Mammary epithelial cell (primary cell): ENCODE measurements at places on chromosomes 5 and 9.
A peak's percentile ranks its signal among the peaks of the same experiment; 100 is the strongest.

DNA sequence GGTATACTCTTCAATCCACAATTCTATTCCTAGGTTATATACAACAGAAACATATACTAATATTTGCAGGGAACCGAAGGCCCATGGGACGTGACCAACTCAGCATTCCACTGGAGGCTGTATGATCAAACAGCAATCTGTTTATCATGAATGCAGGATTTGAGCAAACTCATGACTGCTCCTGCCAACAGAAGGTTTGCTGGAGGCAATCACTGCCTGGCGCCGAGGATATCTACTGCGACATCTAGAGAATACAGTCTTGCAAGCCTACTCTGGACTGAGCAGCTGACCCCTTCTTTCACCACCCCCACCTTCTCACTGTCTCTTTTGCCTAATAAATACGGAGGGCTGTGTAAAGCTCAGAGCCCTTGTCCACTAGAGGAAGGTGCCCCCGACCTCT is 90.5 kb upstream of the CDH10 start:
- no peak for DNase-seq

- no peak for DNase-seq
These were observed 217.2 kb downstream of the DAB2IP start for GRCh38 chr9:121868626-121869025.

- peak; percentile 49 for DNase-seq
These were observed 1.1 kb upstream of the IRX1 start for GRCh38 chr5:3594510-3595005.

DNA sequence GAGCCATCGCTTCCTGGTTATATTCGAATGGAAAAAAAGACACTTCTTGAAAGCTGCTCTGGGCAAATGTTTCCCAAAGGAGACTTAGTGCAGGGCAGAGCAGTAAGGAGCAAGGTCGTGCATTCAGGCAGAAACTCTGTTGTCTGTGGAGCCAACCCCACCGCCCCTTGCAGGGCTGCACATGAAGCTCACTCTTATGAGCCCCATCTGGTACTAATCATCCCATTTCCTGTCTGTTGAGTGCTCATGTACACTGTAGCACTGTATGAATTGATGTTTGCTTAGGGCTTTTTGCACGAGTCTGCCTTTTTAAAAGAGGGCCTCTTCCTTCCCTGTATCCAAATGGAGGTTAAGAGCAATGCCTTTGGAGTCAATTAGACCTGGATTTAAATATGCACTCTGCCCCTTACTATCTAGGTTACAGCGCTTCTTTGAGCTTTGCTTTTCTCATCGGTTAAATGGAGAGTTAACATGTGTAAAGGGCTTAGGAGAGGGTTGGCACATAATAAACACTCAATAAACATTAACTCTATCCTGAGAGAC is 25.4 kb downstream of the HMHB1 start:
- DNase-seq = no peak

GRCh38 chr9:95409650-95410426 is 92.3 kb upstream of the FANCC start:
- peak; percentile 48 for DNase-seq

- DNase-seq = no peak
These were observed 172.1 kb downstream of the PPP2R2B start for GRCh38 chr5:146706321-146706972.

- peak; percentile 98 for DNase-seq
These were observed 4.6 kb downstream of the EPB41L4B start for GRCh38 chr9:109316207-109316640.

- DNase-seq = no peak
These were observed 40.1 kb downstream of the PFDN1 start for GRCh38 chr5:140262839-140263238.

- no peak for DNase-seq
These were observed 22.7 kb downstream of the SNX18 start for GRCh38 chr5:54540286-54540685.

GRCh38 chr5:89377767-89378455 is 494.9 kb upstream of the MEF2C start:
- DNase-seq = no peak

- no peak for DNase-seq
These were observed 7.0 kb downstream of the TMEM252 start for GRCh38 chr9:68533678-68534077.

DNA sequence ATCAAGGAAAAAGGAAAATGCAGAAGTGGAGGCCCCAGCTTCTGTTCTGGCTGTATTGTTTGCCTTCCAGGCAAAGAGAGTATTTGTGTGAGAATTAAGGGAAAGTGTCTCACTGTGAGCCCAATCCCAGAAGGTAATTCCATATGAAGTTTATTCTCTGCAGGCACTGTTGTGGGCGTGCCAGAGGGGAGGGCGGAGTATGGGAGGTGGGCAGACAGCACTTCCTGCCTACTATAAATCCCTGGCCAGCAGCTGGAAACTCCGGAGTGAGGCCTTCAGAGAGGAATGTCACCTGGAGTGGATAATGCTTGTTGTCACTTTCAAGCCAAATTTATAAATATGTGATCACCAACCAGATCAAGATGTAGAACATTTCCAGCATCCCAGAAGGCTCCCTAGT is 209.5 kb downstream of the ARHGAP26 start:
- peak; percentile 32 for DNase-seq

DNA sequence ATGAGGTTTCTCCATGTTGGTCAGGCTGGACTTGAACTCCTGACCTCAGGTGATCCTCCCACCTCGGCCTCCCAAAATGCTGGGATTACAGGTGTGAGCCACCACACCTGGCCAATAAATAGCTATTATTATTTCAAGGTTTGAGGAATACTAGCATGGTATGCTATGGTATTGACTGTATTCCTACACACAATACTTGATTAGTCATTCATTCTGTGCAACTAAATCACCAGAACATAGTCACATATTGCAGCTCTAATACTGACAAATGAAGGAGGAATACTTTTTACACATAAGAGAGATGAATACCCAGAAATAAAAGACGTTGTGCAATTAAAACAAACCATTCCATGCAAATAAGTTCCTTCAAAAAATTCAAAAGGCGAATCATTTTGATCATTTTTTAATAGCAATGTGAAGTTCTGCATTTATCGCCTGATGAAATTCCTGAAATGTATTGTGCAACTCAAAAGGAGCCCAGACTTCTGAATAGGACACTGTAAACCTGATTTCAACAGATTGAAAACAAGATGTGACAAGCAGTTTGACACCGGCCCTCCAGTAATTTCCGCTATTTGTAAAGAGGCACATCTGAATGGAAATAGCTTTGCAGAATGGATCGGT is 687.4 kb upstream of the SEMA6A start:
- peak; percentile 20 for DNase-seq

- DNase-seq = no peak
These were observed 44.8 kb upstream of the BNC2 start for GRCh38 chr9:16915126-16915831.

DNA sequence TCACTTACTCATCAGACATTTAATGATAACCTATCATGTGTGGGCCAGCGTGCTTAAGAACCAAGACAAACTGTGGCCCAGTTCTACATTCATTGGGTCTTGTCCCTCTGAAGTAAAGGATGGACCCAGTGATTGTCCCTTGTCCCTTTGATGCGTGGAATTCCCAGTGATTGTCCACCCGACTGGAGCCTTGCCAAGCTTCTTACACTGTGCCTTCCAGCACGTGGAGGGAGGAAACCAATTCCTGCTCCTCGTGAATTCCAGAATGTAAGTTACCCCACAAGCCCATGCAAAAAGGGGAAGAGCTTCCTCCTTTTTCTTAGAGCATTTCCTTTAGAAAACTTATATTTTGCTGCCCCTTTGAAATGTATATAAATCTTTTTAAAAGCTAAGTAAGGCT is 7.9 kb downstream of the CKMT2 start:
- no peak for DNase-seq

DNA sequence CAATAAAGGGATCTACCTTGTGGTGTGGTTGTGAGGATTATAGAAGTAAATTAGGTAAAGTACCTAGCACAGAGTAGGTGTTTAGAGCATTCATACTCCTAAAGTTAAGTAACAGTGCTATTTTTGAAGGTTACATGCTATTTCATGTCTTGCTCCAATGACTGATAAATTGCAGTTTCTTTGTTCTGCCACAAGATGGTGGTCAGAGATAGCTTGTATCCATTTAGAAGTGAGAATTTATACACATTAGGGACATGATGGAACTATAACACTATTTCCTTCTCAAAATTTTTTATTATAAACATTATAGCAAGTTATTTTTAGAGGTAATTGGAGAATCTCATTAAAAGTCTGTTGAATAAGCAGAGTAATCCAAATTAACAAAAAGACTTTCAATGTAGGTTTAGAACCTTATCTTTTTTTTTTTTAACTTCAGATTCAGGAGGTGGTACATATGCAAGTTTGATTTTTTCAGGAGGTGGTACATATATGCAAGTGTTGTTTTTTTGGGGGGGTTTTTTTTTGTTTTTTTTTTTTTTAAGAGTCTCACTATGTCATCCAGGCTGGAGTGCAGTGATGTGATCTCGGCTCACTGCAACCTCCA is 17.1 kb downstream of the MTREX start:
- peak; percentile 26 for DNase-seq

GRCh38 chr9:86022687-86023266 is 76.6 kb downstream of the GOLM1 start:
- DNase-seq = no peak

- DNase-seq = peak; percentile 8
These were observed 381.6 kb upstream of the ADAMTS16 start for GRCh38 chr5:4758550-4758949.

DNA sequence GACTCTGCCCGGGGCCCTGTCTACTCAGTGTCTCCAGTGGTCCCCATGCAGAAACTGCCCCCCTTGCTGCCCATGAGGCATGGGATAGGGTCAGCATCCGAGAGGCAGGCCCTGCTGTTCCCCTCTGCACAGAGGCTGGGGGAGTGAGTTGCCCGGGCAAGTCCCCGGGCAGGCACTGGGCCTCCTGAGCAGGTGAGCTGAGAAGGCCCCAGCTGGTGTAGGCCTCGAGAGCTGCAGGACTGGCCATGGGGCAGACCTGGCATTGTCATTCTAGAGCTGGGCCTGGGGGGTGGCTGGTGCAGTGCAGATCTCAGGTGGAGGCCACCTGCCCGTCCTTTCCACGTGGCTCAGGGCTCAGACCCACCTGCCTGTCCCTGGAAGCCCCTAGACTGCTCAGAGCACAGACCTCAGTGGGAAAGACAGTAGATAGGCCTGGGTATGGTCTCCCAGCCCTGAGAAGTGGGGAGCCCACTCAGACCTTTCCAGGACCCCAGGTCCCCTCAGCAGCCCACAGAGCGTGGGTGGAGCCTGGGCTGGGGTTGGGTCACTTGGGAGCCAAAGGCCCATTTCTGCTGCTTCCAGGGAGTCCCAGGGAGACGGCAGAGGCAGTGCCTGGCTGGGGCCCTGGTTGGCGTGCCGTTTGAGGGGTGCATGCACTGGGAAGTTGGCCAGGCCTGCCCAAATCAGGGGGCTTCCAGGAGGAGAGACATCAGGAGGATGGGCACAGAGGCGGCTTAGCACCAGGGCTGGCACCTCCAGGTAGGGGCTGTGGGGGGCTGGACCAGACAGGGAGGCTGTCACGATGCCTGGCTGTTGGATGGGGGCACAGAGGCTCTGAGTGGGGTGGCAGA is 4.8 kb upstream of the NOTCH1 start:
- DNase-seq = peak; percentile 79

GRCh38 chr5:89216606-89217005 is 333.6 kb upstream of the MEF2C start:
- no peak for DNase-seq

- DNase-seq = no peak
These were observed 124.2 kb upstream of the ATP10B start for GRCh38 chr5:160976181-160976580.

DNA sequence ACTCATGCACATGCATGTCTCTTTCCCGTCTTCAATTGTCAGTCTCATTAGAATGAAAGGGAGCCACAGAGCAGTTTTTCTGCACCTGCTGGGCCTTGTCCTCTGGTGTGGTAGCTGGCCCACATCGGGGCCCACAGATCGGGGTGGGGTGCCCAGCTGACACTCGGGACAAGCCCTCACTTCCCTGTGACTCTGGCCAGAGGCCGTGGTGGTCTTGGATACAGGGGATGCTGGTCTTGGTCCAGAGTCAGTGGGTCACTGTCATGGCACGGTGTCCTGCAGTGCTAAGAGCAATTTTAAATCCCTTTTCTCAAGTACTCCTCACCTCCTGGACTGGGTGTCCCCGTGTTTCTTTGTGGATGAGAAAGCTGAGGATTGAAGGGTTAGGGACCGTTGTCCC is 193.2 kb downstream of the CACNA1B start:
- DNase-seq = no peak

GRCh38 chr5:170254056-170254455 is 21.3 kb downstream of the C5orf58 start:
- DNase-seq = peak; percentile 96

DNA sequence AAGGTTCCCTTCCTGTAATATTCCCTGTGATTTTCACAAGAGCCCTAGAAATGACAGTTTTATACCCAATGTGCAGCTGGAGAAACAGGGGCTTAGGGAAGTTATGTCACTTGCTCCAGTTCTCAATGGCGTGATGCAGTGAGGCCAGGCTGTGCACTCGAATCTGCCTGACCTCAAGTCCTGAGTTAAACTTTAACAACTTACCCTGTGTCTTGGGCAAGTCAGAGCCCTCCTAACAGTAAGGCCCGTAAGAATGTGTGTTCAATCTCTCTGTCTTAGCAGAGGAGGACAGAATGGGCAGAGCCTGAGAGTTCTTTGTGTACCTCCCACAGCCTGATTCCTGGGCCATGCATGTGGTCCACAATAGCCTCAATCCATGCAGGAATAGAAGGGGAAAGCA is 181.1 kb downstream of the TRIM32 start:
- no peak for DNase-seq

- no peak for DNase-seq
These were observed 49.3 kb upstream of the SPTLC1 start for GRCh38 chr9:92164490-92164889.

DNA sequence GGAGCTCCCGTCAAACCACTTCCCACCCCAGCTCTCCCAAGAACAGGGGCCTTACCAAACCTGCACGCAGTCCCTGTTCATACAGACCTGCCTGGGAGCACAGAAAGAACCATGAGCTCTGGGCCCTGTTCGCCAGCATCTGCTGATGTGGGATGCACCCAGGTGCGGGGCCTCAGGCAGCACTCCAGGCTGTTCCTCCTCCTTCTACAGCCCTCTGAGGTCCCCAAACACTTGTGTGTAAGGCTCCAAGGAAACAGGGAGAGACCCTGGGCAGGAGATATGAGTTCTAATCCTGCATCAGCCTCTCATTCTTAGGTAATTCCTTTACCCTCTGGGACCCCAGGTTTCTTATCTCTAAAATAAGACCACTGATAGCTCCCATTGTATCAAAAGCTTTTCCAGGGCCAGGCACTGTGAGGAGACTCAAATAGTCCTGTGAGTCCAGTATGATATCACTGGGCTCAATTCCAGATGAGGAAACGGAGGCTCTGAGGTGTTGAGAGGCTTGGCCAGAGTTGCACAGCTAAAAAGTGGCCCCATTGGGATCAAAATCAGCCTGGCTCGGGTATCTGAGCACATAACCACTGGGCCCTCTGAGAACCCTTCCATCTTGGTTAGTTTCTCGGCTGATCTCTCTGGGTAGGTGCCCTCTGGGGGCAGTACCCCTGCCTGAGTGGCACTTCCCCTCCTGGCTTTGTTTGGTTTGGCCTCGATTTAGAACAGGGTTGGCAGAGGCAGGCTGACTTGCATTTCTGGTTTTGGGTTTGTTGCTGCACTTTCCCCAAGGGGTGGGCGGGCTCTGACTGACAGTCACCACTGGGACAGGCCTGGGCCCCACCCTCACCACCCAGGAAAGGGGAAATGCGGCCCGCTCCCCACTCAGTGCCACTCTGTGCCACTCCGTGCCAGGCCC is 116.8 kb downstream of the RGS3 start:
- DNase-seq = peak; percentile 76

GRCh38 chr5:14714706-14715105 is 50.2 kb downstream of the OTULIN start:
- no peak for DNase-seq
